ENCODE measurements at places on chromosomes 6 and 20.

DNA sequence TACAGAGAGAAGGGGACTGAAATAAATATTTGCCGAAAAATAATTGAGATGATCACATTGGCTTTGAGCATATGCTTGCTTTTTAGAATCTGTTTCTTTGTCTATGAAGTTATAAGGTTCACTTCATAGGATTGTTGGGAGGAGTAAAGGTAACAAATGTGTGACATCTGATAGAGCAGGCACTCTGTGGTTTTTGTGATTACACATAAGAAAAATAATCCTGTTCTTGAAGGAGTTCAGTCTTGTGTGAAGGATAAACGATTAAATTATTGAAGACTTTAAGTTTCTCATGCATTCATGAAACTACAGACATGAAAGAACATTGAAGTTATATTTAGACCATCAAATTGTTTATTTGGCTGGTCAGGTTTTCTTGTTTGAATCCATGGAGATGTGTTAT is 45.0 kb downstream of the QKI start:
- no peak for DNase-seq

DNA sequence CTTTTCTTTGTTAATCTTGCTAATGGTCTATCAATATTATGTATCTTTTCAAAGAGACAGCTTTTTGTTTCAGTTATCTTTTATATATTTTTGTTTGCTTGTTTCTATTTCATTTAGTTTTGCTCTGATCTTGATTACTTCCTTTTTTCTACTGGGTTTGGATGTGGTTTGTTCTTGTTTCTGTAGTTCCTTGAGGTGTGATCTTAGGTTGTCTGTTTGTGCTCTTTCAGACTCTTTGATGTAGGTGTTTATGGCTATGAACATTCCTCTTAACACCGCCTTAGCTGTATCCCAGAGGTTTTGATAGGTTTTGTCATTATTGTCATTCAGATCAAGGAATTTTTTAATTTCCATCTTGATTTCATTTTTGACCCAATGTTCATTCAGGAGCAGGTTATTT is 26.8 kb upstream of the TNFAIP3 start:
- no peak for DNase-seq

- DNase-seq = no peak
These were observed 33.0 kb upstream of the LRRN4 start for GRCh38 chr20:6086868-6087267.

- no peak for DNase-seq
These were observed 5.7 kb downstream of the RSPO3 start for GRCh38 chr6:127124172-127124571.

- DNase-seq = peak; percentile 71
These were observed 719 bp downstream of the HSP90AB1 start for GRCh38 chr6:44247338-44248302.

DNA sequence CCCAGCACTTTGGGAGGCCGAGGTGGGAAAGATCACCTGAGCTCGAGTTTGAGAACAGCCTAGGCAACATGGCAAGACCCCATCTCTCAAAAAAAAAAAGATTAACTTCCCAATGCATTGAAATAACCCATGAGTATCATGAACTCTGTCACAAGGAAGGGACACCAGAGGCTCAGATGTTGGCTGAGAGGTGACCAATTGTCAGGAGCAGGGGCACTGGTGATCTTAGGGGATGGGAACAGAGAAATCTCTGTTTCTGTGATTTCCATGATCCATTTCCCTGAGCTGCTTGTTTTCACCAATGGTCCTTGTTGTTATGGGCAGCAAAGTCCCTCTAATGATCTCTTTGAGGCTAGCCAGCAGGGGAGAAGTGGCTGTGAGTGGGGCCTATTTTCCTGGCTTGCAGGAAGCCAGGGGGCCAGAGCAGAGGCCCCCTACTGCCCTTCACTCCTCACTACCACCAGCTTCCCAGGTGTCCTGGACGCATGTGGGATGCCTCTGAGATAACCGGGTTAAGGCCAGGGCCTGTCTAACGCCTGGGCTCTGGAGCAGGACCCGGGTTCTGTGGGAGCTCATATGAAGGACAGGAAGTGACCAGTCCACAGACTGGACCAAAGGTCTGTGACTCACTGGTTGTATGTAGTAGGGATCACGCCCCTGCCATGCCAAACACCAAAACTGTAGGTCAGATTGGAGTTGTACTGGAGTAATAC is 54.4 kb downstream of the PCNA start:
- DNase-seq = no peak

GRCh38 chr6:12916006-12916405 is 199.4 kb downstream of the PHACTR1 start:
- no peak for DNase-seq
